ENCODE measurements at places on chromosomes 7 and 10. TPM values are rescaled to one million over a fixed set of nuclear protein-coding genes. Genes with fewer than 3 reads are reported as not detected.

GRCh38 chr10:104054430-104054829 is 31.2 kb downstream of the COL17A1 start:
- H3K36me3 ChIP-seq: peaks cover 3% of the 10 kb centered on the region
- no peak overlapping the region for H3K4me3 ChIP-seq
- no peak overlapping the region for H3K27ac ChIP-seq
- peaks cover 5% of the 10 kb centered on the region for H3K27me3 ChIP-seq
- DNase-seq: no peak

DNA sequence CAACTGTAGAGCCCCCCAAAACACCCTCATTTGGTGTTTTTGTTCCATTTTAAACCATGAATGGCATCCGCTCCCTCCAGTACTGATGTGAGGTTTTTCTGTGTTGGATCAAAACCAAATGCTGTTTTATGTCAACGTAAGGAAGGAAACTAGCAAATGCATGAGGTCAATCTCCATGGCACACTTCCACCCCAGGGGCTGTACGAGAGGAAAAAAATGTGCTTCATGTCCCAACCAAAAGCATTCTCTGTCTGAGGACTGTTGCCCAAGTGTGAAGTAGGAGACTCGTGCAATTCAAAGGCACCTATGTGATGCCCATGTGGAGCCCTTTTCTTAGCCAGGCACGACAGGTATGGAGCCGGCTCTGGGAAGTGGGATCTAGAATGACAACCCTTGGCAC is 180.3 kb upstream of the MKI67 start:
- H3K27me3 ChIP-seq: peaks cover 15% of the 10 kb centered on the region
- H3K4me3 ChIP-seq: no peak overlapping the region
- no peaks in the 10 kb centered on the region for H3K36me3 ChIP-seq
- DNase-seq: no peak
- H3K27ac ChIP-seq: no peak overlapping the region

GRCh38 chr7:79590391-79590790 is 136.9 kb upstream of the MAGI2 start:
- no peaks in the 10 kb centered on the region for H3K36me3 ChIP-seq
- H3K27ac ChIP-seq: no peak overlapping the region
- no peaks in the 10 kb centered on the region for H3K4me1 ChIP-seq

- H3K36me3 ChIP-seq: no peaks in the 10 kb centered on the region
- H3K4me1 ChIP-seq: no peaks in the 10 kb centered on the region
- H3K4me3 ChIP-seq: no peak overlapping the region
- H3K27ac ChIP-seq: no peak overlapping the region
- no peak for DNase-seq
These were observed 423.6 kb upstream of the LRGUK start for GRCh38 chr7:133703547-133703946.

- no peak overlapping the region for H3K27ac ChIP-seq
- H3K27me3 ChIP-seq: peaks cover 20% of the 10 kb centered on the region
- no peak overlapping the region for H3K4me3 ChIP-seq
- no peak for DNase-seq
These were observed 146.9 kb downstream of the KCNMA1 start for GRCh38 chr10:77490534-77491314.

DNA sequence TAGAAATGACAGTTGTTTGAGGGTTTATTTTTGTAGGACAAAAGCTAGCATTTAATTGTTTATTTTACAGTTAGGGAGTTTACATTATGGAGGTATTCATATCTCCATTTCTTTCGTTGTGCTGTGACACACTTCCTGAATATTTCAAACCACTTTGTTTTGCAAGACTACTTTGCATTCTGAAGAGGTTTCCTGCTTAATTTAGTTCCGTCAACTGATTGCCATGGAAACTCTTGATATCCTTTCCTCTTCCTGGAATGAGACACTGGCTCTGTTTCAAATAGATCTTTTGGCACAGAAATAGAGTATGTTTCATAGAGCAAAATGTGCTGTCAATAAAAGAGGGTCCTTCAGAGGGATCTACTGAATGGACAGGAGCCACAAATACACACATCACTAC is 159.5 kb upstream of the AGR3 start:
- H3K4me3 ChIP-seq: peak overlapping the region; percentile 75
- peaks cover 25% of the 10 kb centered on the region for H3K4me1 ChIP-seq
- H3K27me3 ChIP-seq: no peaks in the 10 kb centered on the region
- peak overlapping the region; percentile 54 for H3K27ac ChIP-seq
- no peaks in the 10 kb centered on the region for H3K36me3 ChIP-seq

DNA sequence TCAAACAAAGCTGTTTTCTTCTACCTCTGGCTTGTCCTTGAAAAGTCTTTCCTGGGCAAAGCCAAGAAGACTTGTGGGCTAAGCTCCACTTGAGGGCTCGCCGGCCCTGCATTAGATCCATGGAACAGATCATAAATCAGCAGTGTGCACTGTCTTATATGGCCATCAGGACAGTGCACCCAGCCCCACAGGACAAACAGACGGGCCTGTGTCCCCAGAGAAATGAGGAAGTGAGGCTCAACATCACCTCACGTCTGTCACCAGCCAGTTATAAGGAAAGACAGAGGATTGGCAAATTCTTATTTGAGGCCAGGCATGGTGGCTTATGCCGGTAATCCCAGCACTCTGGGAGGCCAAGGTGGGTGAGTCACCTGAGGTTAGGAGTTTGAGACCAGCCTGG is 12.3 kb upstream of the IFT22 start:
- H3K4me3 ChIP-seq: no peak overlapping the region
- no peaks in the 10 kb centered on the region for H3K36me3 ChIP-seq
- no peaks in the 10 kb centered on the region for H3K4me1 ChIP-seq
- no peak for DNase-seq
- no peak overlapping the region for H3K27ac ChIP-seq

- no peak for DNase-seq
- H3K36me3 ChIP-seq: no peaks in the 10 kb centered on the region
- no peak overlapping the region for H3K4me3 ChIP-seq
- H3K4me1 ChIP-seq: no peaks in the 10 kb centered on the region
- no peaks in the 10 kb centered on the region for H3K27me3 ChIP-seq
These were observed 183.4 kb downstream of the MACC1 start for GRCh38 chr7:20033621-20034400.

DNA sequence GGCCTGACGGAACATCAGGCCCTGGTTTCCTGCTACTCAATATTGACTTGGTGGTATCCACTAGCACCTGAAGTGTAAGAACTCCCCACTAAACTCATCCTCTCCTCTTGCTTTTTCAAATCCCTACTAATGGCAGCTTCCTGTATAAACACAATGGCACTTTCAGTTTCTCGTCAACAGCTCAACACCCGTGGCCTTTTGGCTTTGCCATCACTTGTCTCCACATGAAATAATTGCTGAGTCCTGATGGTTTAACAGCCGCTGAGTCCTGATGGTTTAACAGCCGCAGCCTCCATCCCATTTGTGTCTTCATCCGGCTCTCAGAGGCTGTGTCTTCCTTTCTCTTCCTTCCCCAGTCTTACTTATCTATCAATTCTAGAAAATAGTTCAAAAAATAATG is 261.4 kb upstream of the PITRM1 start:
- no peak for DNase-seq
- no peaks in the 10 kb centered on the region for H3K36me3 ChIP-seq
- H3K4me1 ChIP-seq: peaks cover 2% of the 10 kb centered on the region
- H3K4me3 ChIP-seq: no peak overlapping the region
- no peak overlapping the region for H3K27ac ChIP-seq

Gene NPC1L1
- total RNA-seq: 0.08 TPM

Gene NRAP
- total RNA-seq: not detected

Gene DNAJB6
- total RNA-seq: 266 TPM

All from T-helper 17 cell (primary cell).